ENCODE measurements at places on chromosomes 1 and 21.
A peak's percentile ranks its signal among the peaks of the same experiment; 100 is the strongest.

DNA sequence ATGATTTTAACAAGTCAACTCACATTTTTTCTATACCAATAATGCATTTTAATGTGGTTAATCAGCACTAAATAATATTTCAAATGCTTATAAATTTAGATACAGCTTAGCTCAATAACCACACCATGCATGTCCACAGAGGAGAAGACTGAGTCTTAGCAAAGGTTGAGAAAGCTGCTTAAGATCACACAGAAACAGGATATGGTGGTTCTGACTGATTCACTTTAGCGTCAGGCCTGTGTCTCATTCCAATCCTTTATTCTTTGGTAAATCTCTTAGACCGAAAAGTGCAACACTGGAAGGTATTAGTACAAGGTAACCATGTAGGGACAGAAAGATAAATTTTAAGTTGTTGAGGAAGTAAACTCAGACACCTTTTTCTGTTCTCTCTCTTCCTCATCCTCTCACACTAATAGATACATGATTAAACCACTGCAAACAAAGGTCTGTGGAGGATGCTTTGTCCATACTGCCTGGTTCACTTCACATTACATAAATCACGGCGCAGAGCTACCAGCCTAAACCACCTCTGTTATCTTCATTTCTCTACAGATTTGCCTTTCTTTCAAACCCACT lies 139.0 kb downstream of the DPYD start:
- ATAC-seq, result no peak

DNA sequence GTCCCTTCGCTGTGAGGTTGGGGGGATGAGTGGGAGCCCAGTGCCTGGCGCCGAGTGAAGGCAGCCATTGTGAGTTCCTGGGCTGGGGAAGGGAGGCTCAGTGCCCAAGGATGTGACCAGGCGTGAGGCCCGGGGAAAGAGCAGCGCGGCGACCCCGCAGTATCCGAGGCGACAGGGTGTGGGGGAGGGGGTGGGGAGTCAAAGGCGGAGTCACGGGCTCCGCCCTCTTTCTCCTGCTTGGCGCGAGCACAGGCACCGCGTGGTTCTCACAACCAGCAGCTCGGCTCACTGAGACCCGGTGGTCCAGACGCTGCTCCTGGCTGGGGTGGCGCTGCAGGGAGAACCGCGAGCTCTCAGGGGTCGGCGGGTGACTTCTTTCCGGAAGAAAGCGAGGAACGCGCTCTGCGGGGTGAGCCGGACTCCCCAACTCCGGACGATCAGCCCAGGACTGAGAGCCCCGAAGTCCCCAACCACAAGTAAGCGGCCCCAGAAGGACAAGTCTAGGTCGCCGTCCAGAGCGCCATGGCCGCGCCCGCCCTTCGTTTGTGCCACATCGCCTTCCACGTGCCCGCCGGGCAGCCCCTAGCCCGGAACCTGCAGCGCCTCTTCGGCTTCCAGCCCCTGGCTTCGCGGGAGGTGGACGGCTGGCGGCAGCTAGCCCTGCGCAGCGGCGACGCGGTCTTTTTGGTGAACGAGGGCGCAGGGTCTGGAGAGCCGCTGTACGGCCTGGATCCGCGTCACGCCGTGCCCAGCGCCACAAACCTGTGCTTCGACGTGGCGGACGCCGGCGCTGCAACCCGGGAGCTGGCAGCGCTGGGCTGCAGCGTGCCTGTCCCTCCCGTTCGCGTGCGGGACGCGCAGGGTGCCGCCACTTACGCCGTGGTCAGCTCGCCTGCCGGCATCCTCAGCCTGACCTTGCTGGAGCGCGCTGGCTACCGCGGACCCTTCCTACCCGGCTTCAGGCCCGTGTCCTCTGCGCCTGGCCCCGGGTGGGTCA lies at the start of gene HPDL:
Gene HPDL (plus strand): TSS at position 269 of the 997 bp plus-strand sequence. CDS start 254 bp downstream, at position 523.
- ATAC-seq, result peak; percentile 93

DNA sequence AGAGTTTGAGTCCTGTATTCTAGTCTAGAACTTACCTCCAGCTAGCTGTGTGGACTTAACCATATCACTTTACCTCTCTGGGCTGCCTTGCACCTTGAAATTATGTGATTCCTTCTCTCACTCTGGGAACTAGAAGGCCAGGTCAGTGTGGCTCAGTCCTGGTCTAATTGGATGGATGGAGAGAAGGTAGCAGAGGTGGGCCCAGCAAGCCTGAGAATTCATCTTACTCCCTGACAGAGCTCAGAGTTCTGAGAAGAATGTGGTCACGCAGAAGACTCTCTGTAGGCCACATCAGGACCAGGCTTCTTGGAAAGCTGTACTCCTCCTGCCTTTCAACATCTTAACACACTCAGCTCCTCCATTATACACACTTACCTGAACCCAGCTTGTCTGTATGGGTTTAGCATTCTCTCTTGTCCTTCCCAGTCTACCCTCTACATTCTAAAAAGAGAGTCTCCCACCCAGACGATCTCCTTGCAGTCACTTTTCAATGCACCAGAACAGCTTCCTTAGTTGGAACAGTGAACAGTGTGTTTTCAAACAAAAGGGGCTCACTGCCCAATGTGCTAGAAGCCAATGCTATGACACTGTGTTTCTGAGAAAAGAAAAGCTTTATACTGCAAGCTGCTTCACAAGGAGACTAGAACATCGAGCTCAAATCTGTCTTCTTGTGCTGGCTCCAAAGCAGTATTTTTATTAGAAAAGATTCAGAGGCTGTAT lies 60.5 kb downstream of the CAPN9 start:
- no peak for ATAC-seq

DNA sequence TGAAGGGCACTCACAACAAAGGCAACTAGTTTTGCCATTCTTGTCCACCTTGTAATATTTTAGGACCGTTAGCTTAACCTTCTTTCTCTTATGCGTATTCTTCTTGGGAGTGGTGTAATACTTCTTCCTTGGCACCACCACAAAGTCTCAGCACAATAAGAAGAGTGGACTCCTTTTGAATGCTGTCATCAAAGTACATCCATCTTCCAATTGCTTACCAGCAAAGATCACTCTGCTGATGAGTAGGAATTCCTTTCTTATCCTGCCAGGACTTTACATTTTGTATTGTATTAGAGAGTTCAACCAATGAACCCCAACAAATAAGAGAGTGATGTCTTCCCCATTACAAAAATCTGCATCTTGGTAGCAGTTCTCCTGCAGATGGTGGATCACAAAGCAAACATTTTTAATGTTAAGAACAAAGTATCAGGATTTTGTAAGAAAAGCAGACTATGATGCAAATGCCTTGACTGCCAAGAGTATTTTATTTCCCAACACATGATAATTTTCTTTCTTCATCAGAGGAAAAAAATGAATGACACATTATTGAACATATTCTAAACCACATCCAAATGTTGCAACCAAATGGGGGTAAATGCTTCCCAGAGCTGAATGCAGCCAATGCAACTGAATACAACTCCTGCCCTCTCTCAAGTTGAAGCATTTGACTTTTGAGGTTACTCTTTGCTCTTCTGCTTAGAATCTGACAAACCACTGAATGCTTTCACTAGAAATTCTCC lies 5.1 kb upstream of the ARNT start:
- ATAC-seq, result no peak

GRCh38 chr1:197961449-197961848 lies 44.3 kb downstream of the LHX9 start:
- peak; percentile 98 for ATAC-seq

DNA sequence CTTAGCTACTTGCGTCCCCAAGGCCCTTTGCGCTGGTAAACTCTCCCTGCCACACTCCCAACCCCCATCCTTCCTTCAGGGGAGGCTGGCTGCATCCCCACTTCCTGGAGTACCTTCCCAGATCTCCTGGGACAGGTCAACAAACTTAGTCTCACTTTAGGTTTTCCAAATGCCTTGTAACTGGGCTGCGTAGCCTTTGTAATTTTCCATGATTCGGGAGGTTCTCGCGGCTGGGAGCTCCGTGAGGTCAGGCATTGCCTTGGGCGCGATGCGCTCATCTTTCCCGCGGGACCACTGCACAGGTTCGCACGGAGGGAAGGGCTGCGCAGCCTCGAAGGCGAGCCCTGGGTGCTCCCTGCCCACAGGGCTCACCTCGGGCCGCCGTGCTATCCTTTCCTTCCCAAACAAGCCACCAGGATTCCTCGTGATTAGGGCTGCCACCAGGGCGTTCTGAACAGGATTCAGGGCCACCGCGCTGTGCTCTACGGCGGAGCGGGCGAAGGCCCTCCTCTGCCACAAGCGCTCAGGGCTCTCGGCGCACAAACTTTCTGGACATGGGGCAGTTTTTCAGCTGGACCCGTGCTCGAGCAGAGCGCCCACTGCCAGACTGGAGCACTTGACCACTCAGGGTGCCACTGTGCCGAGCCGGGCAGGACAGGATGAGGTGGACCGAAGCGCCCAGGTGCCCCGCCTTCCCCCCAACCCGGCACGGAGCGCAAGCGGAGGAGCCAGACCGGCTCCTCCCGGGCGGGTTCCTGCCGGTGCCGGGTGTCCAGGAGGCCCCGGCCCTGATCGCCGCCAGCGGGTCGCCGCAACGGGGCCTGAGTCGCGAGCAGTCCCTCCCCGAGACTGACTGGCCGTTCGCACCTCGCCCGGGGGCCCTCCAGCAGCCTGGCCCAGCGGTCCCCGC lies 1.1 kb downstream of the TMPRSS2 start:
- ATAC-seq, result no peak

GRCh38 chr1:84286071-84286470 lies 15.4 kb upstream of the SAMD13 start:
- no peak for ATAC-seq

DNA sequence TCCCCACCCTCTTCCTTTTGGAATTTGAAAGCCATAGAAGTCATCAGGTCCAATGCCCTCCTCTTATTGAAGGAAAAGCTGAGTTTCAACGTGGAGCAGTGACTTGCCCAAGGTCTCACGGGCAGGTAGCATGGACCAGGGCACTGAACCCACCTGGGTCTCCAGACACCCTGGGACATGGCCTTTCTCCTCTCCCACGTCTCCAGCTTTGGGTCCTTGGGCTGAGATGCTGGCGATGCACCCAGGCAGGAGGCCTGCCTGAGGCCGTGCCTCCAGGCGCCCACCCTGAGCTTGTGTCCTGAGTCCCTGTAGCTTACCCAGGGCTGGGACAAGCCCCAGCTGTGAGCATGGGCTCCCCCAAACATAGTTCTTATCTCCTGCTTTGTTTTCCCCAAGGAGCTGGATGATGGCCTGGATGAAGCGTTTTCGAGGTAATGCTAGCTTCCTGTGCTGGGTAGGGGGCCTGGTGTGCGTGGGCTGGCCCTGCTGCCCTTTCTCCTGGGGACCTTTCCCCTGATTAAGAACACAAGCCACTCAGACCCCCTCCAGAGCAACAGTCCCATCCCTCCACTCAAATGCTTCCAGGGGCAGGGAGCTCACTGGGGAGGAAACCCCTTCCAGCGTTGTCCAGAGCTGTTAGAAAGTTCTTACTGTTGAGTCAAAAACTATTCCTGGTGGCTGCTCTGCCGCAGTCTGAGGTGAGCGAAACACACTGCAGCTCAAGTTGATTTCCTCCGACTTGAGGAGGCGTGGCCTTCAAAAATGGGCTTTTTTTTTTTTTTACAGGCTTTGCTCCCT lies 21.6 kb downstream of the LDLRAP1 start:
- ATAC-seq, result no peak
